ENCODE measurements at places on chromosomes 1 and 21.

DNA sequence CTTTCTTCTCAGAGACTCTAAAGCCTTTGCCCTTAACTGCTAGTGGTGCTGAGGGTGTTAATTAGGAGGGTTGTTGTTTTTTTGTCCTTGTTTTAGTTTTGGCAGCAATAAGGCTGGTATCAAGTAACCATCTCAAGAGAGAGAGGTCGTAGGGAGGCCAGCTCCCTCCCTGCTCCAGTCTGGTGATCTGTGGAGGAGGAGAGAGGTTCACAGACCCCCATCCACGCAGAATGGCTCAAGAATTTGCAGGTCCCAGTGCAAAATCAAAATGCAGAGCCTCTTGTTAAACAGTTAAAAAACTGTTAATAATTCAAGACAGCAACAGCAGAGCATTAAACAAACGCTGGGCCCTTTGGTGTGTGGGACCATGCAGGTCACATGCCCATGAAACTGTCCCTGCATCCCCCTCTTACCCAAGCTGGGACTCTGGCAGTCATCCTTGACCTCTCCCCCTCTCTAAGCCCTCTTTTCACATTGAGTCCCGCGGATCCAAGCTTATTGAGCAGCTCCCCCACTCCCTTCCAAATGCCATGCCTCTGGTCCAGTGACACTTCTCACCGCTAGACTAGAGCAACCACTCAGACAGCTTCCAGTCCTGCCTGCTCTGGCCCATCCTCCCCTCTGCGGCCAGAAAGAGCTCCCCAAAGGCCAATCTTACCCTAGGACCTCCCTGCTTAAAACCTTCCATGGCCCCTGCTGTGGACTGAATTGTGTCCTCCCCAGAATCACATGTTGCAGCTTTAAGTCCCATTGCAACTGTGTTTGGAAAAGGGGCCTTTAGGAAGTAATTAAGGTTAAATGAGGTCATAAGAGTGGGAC lies 47.7 kb upstream of the RPL11 start:
- DNase-seq = no peak

- no peak for DNase-seq
These were observed 12.1 kb downstream of the ADARB1 start for GRCh38 chr21:45086337-45086958.

GRCh38 chr1:40315239-40315794 lies 1.8 kb downstream of the COL9A2 start:
- DNase-seq = peak; percentile 58

DNA sequence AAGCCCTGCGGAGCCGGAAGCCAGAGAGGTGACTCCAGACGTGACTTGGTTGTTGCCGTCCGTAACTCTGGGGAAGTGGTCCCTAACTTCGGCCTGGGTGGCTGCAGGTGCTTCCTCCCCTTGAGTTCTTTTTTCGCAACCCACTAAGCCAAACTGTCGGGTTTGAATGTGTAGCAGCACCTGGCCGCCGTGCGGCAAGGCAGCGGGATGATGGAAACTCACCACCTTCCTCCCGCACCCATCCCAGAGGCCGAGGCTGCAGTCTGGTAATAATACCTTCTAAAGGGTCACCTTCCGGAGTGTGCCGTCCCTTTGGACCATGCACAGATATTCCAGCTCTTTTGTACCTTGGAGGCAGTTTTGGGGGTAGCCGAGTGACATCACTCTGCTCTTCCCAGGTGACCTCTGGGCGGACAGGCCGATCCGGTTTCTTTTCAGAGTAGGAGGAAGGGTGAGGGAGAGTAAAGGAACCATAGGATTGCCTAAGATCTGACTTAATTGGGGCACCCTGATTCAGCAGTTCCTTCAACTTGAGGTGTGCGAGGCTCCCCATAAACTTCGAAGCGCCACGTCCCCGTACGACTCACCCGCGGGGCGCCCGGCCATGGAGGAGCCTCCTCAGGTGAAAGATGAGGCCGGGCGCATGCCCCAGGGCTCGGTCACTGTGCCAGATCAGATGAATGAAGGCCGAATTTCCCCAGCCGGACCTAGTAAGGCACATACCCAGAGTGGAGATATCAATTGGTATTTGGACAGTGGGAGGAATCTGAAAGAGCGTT lies 1.0 kb downstream of the KCNK1 start:
- no peak for DNase-seq

DNA sequence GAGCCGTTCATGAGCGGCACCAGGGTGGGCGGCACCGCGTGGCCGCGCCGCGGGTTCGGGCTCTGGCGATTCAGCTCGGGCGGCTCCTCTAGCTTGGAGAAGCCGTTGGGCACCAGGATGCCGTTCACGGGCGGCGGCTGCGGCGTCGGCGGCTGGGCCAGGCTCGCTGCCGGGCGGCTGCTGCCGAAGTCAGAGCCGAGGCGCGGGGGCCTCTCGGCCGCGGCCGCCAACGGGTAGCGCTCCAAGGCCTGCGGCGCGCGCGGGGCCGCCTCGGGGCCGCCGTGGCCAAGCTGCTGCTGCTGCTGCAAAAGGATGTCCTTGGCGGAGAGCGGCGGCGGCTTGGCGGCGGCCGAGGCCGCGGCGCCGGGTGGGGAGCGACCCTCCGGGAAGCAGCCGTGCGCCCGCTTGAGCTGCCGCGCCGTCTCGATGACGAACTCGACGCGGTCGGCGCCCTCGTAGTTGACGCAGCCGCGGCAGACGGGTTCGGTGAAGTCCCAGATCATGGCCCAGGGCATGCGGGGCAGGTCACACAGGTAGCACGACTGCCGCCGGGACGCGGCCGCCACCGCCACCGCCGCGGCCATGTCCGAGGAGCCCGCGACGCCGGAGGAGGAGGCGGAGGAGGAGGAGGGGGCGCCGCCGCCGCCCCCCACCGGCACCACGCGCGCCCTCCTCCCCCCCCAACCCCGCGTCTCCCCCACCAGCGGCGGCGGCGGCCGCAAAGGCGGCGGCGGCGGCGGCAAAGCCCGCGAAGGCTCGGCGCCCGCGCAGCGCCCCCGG lies 877 bp downstream of the IRF2BP2 start:
- DNase-seq = no peak

GRCh38 chr1:162905174-162906158 lies 44.5 kb upstream of the CCDC190 start:
- DNase-seq = peak; percentile 98

- DNase-seq = no peak
These were observed 10.1 kb downstream of the HLX start for GRCh38 chr1:220889333-220889732.

- DNase-seq = no peak
These were observed 890.2 kb upstream of the B3GALT2 start for GRCh38 chr1:194076646-194077045.

- no peak for DNase-seq
These were observed 603.1 kb upstream of the ADGRL2 start for GRCh38 chr1:81197591-81197990.
